ENCODE measurements at places on chromosomes 16 and 17.

DNA sequence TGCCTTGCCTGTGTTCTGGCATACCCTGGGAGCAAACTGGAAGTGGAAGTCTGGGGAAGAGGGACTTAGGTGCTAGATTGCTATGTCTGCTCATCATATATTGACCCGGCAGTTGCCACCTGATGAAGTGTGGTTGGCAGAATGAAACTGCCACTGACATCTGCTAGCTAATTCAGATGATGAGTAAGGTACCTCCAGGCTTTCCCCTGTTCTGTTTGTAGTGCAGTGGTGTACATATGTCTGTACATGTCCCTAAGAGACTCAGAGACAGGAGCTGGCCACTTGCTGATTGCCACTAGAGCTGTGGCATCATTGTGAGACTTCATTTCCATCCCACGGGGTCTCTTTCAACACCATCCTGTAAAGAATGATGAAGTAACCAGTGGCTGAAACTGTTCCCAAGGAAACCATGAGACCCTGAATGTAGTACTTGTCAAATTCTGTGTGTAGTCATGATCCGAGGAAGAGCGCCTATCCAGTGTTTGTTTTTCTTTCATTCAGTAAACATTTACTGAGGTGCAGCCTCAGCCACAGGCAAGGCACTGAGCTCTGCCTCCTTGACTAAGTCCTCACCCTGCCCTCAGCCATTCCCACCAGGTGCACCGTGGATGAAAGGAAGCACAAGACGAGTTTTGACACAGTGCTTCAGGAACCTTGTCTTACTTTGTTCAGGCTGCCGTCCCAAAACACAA lies 13.2 kb downstream of the CLUAP1 start:
- no peak for DNase-seq

DNA sequence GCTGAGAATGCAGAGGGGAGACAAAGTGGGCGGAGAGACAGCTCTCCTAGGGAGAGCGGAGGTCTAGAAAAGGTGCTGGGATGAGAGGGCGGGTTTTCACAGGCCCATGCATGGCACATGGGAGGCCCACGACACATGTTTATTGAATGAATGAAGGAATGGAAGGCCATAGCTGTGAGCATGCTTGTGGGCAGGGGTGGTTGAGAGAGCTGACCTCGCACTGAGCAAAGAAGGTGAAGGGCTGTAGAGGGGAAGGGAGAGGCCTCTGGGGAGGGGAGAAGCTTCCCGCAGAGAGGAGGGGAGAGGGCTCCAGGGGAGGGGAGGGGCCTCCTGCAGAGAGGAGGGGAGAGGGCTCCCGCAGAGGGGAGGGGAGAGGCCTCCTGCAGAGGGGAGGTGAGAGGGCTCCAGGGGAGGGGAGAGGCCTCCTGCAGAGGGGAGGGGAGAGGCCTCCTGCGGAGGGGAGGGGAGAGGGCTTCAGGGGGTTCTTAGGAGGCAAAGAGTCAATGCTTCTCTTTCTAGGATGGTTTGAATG lies 27.3 kb downstream of the SDK2 start:
- no peak for DNase-seq

- no peak for DNase-seq
These were observed 8.9 kb downstream of the C17orf78 start for GRCh38 chr17:37384560-37385149.

DNA sequence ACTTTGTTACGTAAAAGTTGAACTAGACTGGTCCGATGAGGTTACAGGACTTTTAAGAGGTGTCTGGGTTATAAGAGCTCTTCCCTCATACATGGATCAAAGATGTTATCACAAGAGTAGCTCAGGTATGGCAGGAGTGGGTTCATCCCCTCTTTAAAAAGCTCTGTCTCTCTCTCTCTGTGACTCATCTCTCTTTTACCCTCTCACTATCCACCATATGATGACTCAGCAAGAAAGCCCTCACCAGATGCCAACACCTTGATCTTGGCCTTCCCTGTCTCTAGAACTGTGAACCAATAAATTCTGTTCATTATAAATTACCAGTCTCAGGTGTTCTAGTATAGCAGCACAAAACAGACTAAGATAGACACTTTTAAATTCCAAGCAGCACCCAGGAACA lies 1.9 kb upstream of the CLEC19A start:
- DNase-seq: no peak

DNA sequence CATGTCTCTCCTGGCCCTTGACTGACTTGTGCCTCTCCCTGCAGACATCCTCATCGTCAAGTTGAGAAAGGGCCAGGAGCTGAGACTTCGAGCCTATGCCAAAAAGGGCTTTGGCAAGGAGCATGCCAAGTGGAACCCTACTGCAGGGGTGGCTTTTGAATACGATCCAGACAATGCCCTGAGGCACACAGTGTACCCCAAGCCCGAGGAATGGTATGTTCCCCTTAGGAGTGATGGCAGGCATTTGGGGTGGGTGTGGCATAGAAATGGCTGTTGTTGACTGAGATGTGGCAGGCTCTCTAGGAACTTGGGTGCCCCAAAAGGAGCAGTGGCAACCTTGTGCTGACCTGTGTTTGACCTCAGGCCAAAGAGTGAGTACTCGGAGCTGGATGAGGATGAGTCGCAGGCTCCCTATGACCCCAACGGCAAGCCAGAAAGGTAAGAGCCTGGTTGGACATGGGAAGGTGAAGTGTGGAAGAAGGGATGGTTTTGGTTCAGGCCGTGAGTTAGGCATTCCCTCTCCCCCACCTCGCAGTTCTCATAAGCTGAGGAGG lies 7.5 kb downstream of the POLR2C start:
- no peak for DNase-seq

- no peak for DNase-seq
These were observed 45.6 kb upstream of the CLEC18B start for GRCh38 chr16:74466872-74467271.

- no peak for DNase-seq
These were observed 1.3 kb downstream of the ZNF750 start for GRCh38 chr17:82838386-82839063.

DNA sequence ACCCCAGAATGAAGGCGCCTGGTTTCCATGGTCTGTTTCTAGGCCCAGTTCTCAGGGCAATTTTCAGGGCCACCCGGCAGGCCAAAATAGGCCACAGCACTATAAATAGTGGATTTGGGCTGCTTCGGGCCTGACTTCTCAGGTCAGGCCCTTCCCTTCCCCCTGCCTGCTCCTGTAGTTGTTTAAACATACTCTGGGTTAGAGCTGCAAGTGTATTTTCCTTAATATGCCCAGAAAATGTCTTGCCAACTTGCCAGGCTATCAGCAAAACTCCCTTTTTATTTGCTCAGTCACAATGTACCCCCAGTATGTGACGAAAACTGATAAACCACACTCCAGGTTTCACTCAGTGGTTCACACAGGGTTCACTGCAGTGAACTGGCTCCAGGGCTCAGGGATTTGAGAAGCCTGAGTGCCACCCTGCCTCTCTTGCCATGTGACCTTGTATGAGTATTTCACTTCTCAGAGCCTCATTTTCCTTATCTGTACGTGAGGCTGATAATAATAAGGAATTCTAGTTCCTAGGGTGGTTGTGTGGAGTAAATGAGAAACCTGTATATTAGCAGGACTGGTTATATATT lies 76.5 kb downstream of the GPRC5B start:
- no peak for DNase-seq

DNA sequence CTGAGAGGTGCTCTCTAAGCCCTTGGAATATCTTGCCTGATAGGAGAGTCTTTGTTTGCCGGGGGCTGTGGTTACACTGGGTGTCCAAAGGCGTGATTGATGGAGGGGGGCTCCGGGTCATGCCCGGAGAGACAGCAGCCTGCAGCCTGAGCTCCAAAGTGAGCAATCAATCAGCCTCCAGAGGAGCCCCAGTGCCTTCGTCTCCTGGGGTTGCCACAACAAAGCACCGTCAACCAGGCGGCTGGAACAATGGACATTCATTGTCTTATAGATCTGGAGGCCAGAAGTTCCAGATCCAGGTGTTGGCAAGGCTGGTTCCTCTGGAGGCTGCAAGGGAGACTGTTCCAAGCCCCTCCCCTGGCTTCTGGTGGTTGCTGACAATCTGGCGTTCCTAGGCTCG lies 24.0 kb upstream of the GINS2 start:
- DNase-seq: no peak

DNA sequence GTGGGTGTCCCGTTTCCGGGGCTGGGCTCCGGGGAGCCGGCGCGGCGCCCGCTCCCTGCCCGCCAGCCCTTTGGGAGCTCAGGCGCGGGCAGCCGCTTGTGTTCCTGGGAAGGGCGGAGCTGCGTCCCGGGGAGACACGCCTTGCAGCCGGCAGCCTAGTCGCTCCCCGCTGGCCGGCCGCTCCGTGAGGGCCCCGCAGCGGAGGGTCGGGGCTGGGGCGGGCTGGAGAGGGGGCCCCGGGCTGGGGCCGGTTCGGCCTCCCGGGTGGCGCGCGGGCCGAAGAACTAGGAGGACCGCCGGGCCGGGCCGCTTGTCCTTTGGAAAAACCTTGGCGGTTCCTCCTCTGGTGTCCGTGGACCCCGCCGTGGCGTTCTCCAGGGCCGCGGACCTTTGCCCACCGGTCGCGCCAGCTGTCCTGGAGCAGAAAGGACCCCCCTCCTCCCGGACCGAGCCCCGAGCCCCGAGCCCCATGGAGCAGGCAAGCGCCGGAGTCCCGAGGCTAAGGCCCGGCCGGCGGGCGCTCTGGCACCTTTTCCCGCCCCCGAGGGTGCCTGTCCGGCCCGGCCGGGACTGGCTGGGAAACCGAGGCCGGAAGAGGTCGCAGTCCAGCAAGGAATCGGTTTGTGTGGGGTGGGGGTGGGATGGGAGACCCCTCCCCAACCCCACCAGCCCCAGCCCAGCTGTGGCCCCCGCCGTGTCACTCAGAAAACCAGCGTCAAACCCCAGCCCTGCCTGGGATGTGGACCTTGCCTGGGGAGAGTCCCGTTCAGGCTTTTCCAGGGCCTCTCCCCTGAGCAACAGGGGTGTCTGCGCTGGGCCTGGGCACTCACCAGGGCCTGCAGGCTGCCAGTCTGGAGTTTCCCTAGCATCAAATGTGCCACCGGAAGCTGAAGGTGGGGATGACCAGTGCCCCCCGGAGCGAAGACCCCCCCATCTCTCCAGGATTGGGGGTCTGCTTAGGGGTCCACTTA lies 6.8 kb upstream of the TBC1D3B start:
- no peak for DNase-seq

- DNase-seq: no peak
These were observed 10.3 kb downstream of the KRABD2 start for GRCh38 chr17:8366231-8366630.

DNA sequence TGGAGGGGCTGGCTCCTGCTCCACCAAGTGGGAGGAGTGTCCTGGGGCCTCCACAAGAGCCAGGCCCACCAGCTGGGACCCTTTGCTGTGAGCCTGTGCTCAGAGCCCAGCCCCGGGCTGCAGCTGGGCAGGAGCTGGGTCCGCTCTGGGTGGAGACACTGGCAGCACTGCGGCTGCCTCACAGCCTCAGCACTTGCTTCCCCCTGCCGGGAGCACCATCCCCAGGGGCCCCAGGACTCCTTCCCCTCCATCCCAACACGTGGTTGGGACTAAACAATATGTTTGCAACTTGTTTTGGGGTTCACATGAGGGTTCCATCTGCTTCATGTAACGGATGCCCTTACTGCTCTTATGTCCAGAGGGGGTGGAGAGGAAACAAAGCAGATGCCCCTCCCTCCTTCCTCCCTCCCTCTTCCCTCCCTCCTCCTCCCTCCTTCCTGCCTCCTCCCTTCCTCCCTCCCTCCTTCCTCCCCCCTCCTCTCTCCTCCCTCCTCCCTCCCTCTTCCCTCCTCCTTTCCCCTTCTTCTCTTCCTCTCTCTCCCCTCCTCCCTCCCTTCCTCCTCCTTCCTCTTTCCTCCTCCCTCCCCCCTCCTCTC lies 16.3 kb upstream of the CBFA2T3 start:
- DNase-seq: no peak

DNA sequence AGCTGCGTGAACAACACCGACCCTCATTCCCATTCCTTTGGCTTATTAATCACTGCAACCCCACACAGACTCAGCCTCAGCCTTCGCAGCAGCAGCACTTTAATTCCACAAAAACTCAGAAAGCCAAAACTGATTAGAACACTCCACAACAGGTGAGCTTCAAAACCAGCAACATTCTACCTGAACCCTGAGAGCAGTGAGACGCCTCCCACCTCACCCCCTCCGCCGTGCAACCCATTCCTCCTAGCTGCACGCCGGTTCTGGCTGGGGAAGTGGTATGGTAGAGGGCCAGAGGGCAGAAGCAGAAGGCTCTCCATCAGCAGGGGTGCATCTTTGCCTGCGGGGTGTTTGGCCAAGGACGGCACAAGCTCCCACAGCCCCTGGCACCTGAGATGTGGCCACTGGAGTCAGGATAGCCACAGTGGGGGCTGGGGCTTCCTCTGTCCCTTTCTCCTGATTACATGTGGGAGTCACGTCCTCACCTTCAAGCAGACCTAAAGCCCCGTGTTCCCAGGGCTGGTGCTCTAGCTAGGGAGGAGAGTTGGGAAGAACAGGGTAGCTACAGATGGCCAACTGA lies 1.6 kb downstream of the BORCS6 start:
- no peak for DNase-seq

- no peak for DNase-seq
These were observed 124.0 kb downstream of the ABCC6 start for GRCh38 chr16:16099320-16099719.

GRCh38 chr17:6454495-6455320 lies 10.5 kb downstream of the PIMREG start:
- DNase-seq: no peak

DNA sequence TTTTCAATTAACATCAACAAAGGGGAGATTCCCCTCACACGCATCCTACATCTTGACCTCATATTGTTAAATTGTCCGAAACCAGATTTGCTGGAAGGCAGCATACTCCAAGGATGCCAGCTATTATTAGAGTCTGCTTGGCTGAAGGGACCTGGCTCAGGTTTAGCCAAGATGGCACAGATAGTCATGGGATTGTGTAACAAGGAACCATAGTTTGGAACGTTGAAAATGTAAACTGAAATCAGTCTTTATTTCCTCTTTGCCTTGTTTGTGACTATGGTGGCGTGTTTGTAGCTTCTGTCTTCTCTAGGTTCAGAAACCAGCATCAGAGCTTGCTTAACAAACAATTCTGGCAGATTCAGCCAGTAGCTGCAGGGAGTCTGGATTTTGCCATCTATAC lies 5.9 kb downstream of the ARSG start:
- no peak for DNase-seq

DNA sequence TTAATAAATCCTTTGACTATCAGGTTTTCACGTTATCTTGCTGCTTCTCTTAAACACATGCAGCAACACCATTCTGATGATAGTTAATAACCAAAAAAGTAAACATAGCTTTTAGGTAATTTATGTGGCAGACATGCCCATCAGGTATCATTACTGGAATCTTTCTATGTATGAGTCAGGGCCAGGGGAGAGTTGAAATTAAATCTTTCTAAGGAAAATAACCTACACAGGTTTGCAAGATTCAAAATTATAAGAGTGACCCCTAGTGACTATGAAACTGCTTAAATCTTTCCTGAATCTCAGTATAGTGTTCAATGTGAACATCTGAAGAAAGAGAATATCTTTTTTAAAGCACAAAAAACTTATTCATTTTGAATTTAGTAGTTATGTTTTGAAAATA lies 666.6 kb downstream of the CDH11 start:
- no peak for DNase-seq

GRCh38 chr16:82113741-82114140 lies 56.3 kb downstream of the MPHOSPH6 start:
- DNase-seq: no peak
